ENCODE measurements at places on chromosomes 2 and 18. TPM values are rescaled to one million over a fixed set of nuclear protein-coding genes. Genes with fewer than 3 reads are reported as not detected.

GRCh38 chr2:218024336-218024735, 21.5 kb upstream of the TNS1 start:
- no peaks in the 10 kb centered on the region for H3K27me3 ChIP-seq
- no peak for DNase-seq
- H3K36me3 ChIP-seq: no peaks in the 10 kb centered on the region

DNA sequence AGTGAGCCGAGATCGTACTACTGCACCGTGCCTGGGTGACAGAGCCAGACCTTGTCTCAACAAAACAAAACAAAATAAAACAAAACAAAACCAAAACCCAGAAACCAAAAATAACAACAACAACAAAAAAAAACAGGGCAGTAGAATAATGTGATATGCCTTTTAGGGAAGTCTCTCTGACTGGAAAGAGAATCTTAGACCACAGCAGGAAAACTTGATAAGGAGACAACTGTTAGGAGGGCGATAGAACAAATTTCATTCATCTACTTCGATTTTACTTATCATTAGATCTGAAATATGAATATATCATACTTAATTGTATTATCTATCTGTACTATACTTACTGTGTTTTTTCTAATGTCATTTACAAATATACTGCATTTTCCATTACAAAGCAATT, 109.0 kb upstream of the CNTNAP5 start:
- no peak for DNase-seq
- no peaks in the 10 kb centered on the region for H3K36me3 ChIP-seq
- H3K4me1 ChIP-seq: no peaks in the 10 kb centered on the region
- H3K4me3 ChIP-seq: no peak overlapping the region
- H3K27me3 ChIP-seq: no peaks in the 10 kb centered on the region
- no peak overlapping the region for H3K27ac ChIP-seq

- no peak for DNase-seq
- H3K27me3 ChIP-seq: no peaks in the 10 kb centered on the region
- no peak overlapping the region for H3K4me3 ChIP-seq
- H3K27ac ChIP-seq: no peak overlapping the region
- H3K4me1 ChIP-seq: no peaks in the 10 kb centered on the region
Measured at GRCh38 chr2:25528173-25528572, 145.2 kb downstream of the DTNB start.

Gene EFHD1
- total RNA-seq: 2.2 TPM
